GM10248 (cell line): ENCODE measurements at places on chromosomes 3 and 15.

DNA sequence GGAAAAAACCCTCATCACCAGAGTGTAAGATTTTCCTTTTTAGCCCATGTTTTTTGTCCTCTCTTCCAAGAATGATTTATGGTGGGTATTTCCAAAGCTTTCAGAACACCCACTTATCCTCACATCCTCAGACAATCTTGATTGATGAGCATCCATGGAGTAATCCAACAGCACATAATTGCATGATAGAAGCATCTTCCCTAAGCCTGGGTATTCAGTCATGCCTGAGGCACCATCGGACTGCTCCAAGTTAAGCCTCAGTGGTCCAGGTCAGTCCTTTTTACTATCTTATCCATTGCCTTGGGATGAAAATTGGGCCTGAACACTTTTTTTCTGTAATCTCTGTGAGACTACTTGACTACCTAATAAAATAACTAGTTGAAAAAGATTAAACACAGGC is 676.0 kb upstream of the SEMA6D start:
- no peak for DNase-seq

- DNase-seq: no peak
Measured at GRCh38 chr3:194054016-194054415, 81.9 kb upstream of the HES1 start.

- DNase-seq: no peak
Measured at GRCh38 chr15:85099195-85099803, 117.6 kb downstream of the PDE8A start.

- DNase-seq: no peak
Measured at GRCh38 chr3:186481526-186481925, 62.7 kb downstream of the CRYGS start.

GRCh38 chr3:30350901-30351300 is 255.5 kb upstream of the TGFBR2 start:
- DNase-seq: no peak

- no peak for DNase-seq
Measured at GRCh38 chr15:40974879-40975278, 21.6 kb downstream of the CHAC1 start.

DNA sequence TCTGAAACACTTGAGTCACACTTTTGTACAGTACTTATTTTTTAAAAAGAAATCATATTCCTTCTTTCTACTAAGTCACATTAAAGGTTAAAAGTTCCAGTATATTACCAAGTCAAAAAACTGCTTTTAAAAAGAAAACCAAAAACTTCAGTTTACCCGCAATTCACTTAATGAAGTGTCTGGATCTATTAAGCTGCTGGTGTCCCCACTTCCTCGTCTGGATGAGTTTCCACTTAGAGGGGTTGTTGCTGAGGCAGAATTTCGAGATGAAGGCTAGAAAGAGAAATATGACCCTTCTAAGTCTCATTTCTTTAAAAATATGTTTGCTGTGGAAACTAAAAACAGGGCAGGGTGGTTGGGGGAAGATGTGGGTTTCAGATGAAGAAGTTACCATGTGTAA is 79.7 kb downstream of the LRRFIP2 start:
- no peak for DNase-seq

GRCh38 chr15:101232677-101233076 is 19.2 kb downstream of the CHSY1 start:
- no peak for DNase-seq
